ENCODE measurements at places on chromosomes 11 and 22. TPM values are rescaled to one million over a fixed set of nuclear protein-coding genes. Genes with fewer than 3 reads are reported as not detected.

- no peak for DNase-seq
- no peak overlapping the region for H3K27ac ChIP-seq
- H3K4me3 ChIP-seq, result no peak overlapping the region
- no peaks in the 10 kb centered on the region for H3K36me3 ChIP-seq
- peaks cover 41% of the 10 kb centered on the region for H3K27me3 ChIP-seq
Measured at GRCh38 chr22:46040471-46041465, 63.8 kb upstream of the WNT7B start.

DNA sequence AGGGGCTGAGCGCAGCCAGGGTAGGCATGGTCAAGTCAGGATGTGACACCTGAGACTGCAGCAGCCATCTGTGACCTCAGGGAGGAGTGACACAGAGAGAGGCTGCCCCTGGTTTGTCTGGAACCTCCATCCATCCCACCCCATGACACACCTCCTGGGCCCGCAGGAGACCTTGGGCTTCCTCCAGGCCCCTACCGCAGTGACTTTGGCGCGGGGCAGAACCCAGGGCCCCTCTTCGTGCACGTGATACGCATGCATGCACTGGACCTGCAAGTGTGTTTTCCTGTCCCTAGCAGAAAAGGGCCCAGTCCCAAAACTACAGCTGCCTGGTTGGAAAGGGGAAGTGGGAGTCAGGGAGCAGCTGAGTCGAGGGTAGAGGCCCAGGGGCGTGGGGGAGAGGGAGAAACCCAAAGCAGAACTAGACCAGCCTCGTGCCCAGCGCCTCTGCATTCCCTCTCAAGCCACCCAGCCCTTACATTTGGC, 7.9 kb upstream of the CYTH4 start:
- DNase-seq, result no peak
- no peaks in the 10 kb centered on the region for H3K36me3 ChIP-seq
- no peaks in the 10 kb centered on the region for H3K27me3 ChIP-seq
- H3K27ac ChIP-seq, result no peak overlapping the region
- no peaks in the 10 kb centered on the region for H3K4me1 ChIP-seq

Gene MS4A10
- not detected for total RNA-seq

Gene KCNC1
- total RNA-seq, result 0.59 TPM

Gene HEPN1
- total RNA-seq, result not detected

DNA sequence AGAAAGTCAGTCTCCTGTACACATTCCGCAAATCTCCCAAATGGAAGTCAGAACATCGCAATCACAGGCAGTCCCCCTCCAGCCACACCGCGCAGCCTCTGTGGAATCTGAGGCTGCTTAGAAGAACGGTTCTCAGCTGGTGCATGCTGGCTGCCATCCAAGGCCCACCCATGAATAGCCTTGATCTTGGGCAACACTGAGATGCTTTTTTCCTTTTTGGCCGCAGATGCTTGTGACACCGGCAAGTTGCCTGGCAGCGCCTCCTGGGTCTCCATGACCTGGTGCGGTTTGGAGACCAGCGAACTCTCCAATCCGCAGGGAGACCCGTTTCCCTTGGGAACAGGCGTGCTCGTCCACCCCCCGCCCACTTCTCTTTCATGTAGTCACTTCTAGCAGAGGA, 26.3 kb upstream of the PHF21B start:
- H3K36me3 ChIP-seq, result no peaks in the 10 kb centered on the region
- no peaks in the 10 kb centered on the region for H3K4me1 ChIP-seq
- no peaks in the 10 kb centered on the region for H3K27me3 ChIP-seq
- H3K27ac ChIP-seq, result no peak overlapping the region
- no peak for DNase-seq

Gene CRYBA4
- 1.6 TPM for total RNA-seq

DNA sequence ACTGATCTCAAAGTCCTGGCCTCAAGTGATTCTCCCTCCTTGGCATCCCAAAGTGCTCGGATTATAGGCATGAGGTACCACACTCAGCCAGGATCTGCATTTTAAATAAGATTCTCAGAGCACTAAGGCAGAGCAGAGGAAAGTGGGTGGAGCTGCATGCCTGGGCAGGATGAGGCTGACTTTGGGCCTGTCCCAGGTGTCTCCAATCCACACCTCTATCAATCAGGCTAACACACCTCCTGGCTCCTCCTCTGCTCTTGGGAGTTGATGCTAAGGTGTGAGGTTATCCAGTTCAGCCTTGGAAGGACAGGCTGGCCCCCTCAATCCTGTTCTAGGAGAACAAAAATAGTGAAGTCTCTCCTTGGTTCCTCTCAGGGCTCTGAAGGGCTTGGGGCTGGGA, 30.2 kb upstream of the P2RY2 start:
- no peak for DNase-seq
- H3K36me3 ChIP-seq, result no peaks in the 10 kb centered on the region
- no peaks in the 10 kb centered on the region for H3K4me1 ChIP-seq
- no peak overlapping the region for H3K27ac ChIP-seq

DNA sequence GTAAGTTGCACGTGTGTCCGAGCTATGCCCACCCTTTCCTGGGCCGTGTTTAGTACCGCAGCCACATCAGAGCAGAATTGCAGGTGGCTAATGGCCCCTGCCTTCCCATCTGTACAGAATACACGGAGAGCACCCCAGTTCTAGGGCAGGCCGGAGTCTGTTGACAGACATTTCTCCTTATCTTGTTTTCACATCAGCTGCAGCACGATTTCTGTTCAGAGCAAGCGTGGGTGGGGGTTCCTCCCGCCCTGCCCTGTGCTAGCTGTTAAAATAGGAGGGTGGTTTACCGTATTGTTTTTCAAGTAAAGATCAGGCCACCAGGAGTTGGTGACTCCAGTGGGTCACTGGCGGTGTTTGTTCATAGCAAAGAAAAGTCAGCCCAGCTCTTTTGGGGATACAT, 41.1 kb downstream of the UBASH3B start:
- DNase-seq, result no peak
- H3K4me1 ChIP-seq, result peaks cover 4% of the 10 kb centered on the region
- H3K4me3 ChIP-seq, result no peak overlapping the region

Gene CRYBB2
- not detected for total RNA-seq

- no peaks in the 10 kb centered on the region for H3K36me3 ChIP-seq
- H3K4me1 ChIP-seq, result peaks cover 4% of the 10 kb centered on the region
- H3K27ac ChIP-seq, result no peak overlapping the region
- DNase-seq, result no peak
- no peak overlapping the region for H3K4me3 ChIP-seq
Measured at GRCh38 chr11:38721586-38722315, 2123.7 kb upstream of the RAG2 start.

GRCh38 chr11:76510060-76511047, 65.5 kb downstream of the EMSY start:
- H3K4me1 ChIP-seq, result peaks cover 11% of the 10 kb centered on the region
- H3K36me3 ChIP-seq, result peaks cover 6% of the 10 kb centered on the region
- no peaks in the 10 kb centered on the region for H3K27me3 ChIP-seq

GRCh38 chr11:65595131-65595530, 469 bp downstream of the KCNK7 start:
- no peak for DNase-seq
- H3K36me3 ChIP-seq, result no peaks in the 10 kb centered on the region
- H3K27ac ChIP-seq, result no peak overlapping the region
- H3K27me3 ChIP-seq, result peaks cover 43% of the 10 kb centered on the region

DNA sequence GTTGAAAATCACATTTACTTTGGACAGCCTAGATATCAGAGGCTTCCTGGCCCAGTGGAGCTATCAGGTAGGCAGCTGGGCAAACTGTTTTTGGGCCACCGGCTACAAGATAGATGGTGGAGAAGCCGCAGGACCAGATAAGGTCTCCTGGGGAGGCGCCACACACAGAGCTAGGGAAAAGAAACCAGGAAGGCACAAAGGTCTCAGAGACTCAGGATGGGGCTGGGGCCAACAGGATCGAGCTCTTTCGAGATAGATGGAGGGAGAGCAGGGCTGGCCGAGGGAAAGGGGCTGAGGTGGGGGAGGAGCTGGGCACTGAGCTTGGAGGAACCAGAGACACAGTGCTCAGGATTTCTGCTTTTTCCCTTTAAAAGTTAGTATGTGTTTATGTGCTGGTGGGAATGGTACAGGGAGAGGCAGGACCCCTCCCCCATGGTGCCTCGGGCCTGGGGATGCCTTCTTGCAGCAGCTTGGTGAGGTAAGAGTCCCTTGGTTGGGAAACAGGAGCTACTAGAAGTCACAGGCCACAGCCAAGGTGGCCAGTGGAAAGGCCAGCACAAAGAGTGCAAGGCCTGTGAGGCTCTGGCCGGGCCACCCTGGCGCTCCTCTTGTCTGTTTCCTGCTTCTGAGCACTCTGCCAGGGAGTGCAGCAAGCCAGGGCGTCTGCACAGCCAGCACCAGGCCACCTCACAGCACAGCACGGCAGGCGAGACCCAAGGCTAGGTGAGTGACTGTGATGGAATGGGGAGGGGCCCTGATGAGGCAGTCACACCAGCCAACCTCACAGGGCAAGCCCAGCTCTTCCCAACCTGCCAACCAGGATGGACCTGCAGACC, 11.5 kb upstream of the NAP1L4 start:
- no peak overlapping the region for H3K4me3 ChIP-seq
- H3K27me3 ChIP-seq, result no peaks in the 10 kb centered on the region
- no peak overlapping the region for H3K27ac ChIP-seq
- DNase-seq, result no peak
- H3K36me3 ChIP-seq, result no peaks in the 10 kb centered on the region
- H3K4me1 ChIP-seq, result peaks cover 12% of the 10 kb centered on the region

- no peak for DNase-seq
- no peak overlapping the region for H3K27ac ChIP-seq
- H3K4me3 ChIP-seq, result no peak overlapping the region
- no peaks in the 10 kb centered on the region for H3K36me3 ChIP-seq
Measured at GRCh38 chr11:119482521-119483011, 59.6 kb upstream of the THY1 start.

DNA sequence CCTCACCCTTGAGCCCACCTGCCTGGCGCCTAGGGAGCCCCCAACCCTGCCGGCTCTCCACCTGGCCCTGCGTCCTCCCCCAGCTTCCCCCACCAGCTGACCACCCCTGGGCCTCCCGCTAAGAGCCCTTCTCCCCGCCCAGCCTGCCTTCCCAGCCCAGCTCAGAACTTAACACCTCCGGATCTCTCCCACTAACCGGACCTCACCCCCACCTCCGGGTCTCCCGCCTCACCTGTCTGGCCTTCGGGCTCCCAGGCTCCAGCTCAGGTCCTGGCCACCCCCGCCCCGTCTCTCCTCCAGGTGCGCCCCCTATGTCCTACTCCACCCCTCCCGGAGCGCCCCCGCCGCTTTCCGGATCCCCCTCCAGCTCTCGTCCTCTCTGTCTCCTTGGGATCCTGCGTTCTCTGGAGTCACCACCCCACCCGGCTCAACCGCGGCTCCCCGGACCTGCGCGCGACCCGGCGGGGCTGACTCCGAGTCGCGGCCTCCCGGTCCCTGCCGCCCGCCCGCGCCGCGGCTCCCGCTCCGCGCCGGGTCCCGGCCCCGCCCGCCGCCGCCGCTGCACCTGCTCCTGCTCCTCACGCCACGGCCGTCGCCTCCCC, at the start of gene KCNJ11:
KCNJ11 (minus strand) TSS at position 51 of the 602 bp plus-strand sequence. CDS start 568 bp downstream, outside the sequence.
- H3K27ac ChIP-seq, result no peak within 1 kb of the TSS
- H3K4me3 ChIP-seq, result peak within 1 kb of the TSS; percentile 62
- peaks cover 13% of the 10 kb centered on the region for H3K27me3 ChIP-seq
- peaks cover 8% of the 10 kb centered on the region for H3K4me1 ChIP-seq
- no peaks in the 10 kb centered on the region for H3K36me3 ChIP-seq
